ENCODE measurements at places on chromosomes 4 and X. TPM values are rescaled to one million over a fixed set of nuclear protein-coding genes. Genes with fewer than 3 reads are reported as not detected.

SLITRK4 gene
- total RNA-seq, result not detected

CFI gene
- 1.8 TPM for total RNA-seq

CITED1 gene
- total RNA-seq, result not detected

TMEM144 gene
- total RNA-seq, result 6.3 TPM

CABS1 gene
- not detected for total RNA-seq

NLGN3 gene
- 0.95 TPM for total RNA-seq

XAGE2 gene
- total RNA-seq, result not detected

SASH3 gene
- not detected for total RNA-seq

GAGE1 gene
- not detected for total RNA-seq

ADAM29 gene
- not detected for total RNA-seq

RIBC1 gene
- total RNA-seq, result 1.4 TPM

NIPAL1 gene
- total RNA-seq, result not detected

ATP10D gene
- 25.4 TPM for total RNA-seq

NEXMIF gene
- not detected for total RNA-seq

HSFX4 gene
- total RNA-seq, result not detected

CLCN4 gene
- total RNA-seq, result 5.4 TPM

SYN1 gene
- total RNA-seq, result 0.09 TPM

MCUB gene
- 21.8 TPM for total RNA-seq

IDS gene
- 33.1 TPM for total RNA-seq

UBE2K gene
- 10.6 TPM for total RNA-seq

MAML3 gene
- total RNA-seq, result 0.52 TPM

GAGE12E gene
- not detected for total RNA-seq

EPHA5 gene
- 0.52 TPM for total RNA-seq

CLNK gene
- total RNA-seq, result not detected

ARMCX2 gene
- total RNA-seq, result 86.1 TPM

ZMAT1 gene
- under 0.01 TPM for total RNA-seq

BTK gene
- not detected for total RNA-seq

GRIA2 gene
- total RNA-seq, result not detected

CXCL11 gene
- not detected for total RNA-seq

CAPN6 gene
- total RNA-seq, result not detected

KLHL4 gene
- under 0.01 TPM for total RNA-seq

RHOXF1 gene
- total RNA-seq, result not detected

RAB33A gene
- total RNA-seq, result 2.5 TPM

FAM9B gene
- total RNA-seq, result not detected

CHST7 gene
- total RNA-seq, result 7.2 TPM

NUP62CL gene
- total RNA-seq, result not detected

NR0B1 gene
- total RNA-seq, result 1.0 TPM

IL21 gene
- total RNA-seq, result not detected

NPY1R gene
- not detected for total RNA-seq
